OCI-LY7 (cell line): ENCODE measurements at places on chromosomes 7 and 10. TPM values are rescaled to one million over a fixed set of nuclear protein-coding genes. Genes with fewer than 3 reads are reported as not detected.

DNA sequence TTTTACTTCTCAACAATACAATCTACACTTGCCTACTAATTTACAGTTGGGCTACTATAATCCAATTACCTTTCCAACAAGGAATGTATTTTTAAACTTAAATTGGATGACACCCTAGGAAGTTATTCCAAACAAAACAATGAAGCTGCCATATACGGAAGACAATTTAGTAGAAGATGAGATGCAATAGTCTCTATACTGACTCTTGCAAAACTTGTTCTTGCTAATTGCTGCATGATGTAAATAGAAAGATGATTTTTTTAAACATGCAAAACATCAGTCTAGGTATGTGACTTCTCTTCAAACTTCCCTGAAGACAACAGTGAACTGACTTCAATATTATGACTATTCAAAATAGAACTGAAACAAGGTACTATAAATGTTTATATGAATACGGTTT is 17.6 kb downstream of the NT5C3A start:
- DNase-seq, result no peak

GRCh38 chr7:13603016-13603415 is 386.4 kb downstream of the ETV1 start:
- no peak for DNase-seq

GRCh38 chr7:102079140-102080018 is 207.3 kb upstream of the SH2B2 start:
- no peak for DNase-seq

- no peak for DNase-seq
These were observed 61.2 kb downstream of the CDH23 start for GRCh38 chr10:71457908-71458307.

TSPAN12 gene
- not detected in 2 replicates for total RNA-seq

GRCh38 chr10:118793545-118793944 is 38.8 kb upstream of the CACUL1 start:
- DNase-seq, result no peak

RUFY2 gene
- 16.3 and 23.0 TPM in 2 replicates for total RNA-seq

DNA sequence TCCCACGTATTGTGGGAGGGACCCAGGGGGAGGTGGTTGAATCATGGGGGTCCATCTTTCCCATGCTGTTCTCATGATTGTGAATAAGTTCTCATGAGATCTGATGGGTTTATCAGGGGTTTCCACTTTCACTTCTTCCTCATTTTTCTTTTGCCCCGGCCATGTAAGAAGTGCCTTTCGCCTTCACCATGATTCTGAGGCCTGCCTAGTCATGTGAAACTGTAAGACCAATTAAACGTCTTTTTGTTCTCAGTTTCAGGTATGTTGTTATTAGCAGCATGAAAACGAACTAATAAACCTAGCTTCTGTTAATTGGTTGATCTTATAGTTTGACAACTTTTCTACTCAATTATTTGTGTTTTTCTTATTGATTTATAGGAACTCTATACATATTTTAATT is 206.3 kb downstream of the NXPH1 start:
- DNase-seq, result no peak

DNA sequence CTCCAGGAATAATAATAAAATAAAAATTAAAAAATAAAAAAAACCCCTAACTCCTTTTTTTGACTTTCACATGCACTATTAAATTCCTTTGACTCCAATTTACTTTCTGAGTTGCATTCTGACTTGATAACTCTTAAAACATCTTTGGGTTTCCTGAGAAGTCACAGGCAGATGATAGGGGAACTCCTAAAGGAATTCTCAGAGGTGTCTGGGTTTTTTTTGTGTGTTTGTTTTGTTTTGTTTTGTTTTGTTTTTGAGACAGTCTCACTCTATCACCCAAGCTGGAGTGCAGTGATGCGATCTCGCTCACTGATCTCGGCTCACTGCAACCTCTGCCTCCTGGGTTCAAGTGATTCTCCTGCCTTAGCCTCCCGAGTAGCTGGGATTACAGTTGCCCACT is 52.7 kb upstream of the APBB1IP start:
- DNase-seq, result no peak

GJD4 gene
- total RNA-seq, result not detected in 2 replicates

COL13A1 gene
- total RNA-seq, result not detected in 2 replicates

DNA sequence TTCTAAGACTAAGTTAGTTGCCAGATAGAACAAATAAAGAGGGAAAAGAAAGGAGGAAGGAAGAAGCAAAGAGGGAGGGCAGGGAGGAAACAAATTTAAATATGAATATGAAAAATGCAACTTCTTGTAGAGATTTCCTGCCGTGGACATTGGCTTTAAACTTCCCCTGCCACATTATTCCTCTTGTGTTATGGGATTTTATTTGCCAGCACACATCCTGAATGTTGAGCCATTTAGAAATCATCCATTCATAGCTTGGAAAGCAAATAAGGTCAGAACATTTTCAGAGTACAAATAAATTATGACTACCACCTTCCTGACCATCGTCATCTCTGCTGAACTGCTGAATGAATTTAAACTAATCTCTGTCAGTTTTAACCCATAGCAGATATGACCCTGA is 911.9 kb upstream of the LRRN3 start:
- no peak for DNase-seq

GRCh38 chr10:17026686-17027485 is 102.7 kb downstream of the CUBN start:
- no peak for DNase-seq

GRCh38 chr7:116699722-116700120 is 27.7 kb downstream of the MET start:
- DNase-seq, result no peak

TUBAL3 gene
- total RNA-seq, result not detected in 2 replicates

IFIT2 gene
- total RNA-seq, result 0.37 and 0.72 TPM in 2 replicates

- DNase-seq, result peak; percentile 47
These were observed 173.8 kb upstream of the PLXNA4 start for GRCh38 chr7:132750096-132750495.

DNA sequence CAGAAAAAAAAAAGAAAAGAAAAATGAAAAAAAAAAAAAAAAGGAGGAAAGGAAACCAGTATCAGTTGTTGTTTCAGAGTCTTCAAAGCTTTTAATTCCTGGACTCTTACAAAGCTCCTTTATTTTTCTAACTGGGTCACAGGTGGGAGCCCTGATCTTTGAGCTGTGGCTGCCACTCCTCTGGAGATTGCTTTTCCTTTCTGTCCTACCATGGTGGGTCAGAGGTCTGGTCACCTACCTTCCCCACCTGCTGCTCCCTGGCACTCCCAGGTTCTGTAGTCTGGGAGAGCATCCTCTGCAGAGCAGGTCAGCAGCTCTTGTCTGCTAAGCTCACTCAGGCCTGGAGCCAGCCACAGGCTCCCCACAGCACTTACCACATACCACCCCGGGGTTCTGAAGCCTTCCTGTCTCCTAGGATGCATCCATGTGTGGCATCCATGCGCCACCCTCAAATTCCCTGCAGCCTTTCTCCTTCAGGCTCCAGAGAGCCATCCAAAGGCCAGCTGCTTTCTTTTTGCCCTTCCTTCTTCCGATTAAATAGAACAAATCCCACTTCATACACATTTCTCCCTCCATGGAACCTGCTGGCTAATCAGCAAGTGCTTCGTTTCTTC is 73.2 kb upstream of the TPK1 start:
- DNase-seq, result no peak

GRCh38 chr7:106644999-106645398 is 16.0 kb downstream of the CCDC71L start:
- DNase-seq, result peak; percentile 20

- DNase-seq, result peak; percentile 44
These were observed 12.1 kb downstream of the ENTPD1 start for GRCh38 chr10:95767884-95768556.

GRCh38 chr10:48333856-48334255 is 27.4 kb downstream of the MAPK8 start:
- DNase-seq, result no peak

- DNase-seq, result peak; percentile 25
These were observed 291.7 kb upstream of the HABP2 start for GRCh38 chr10:113261161-113261560.

GRCh38 chr7:522071-522950 is 2.7 kb upstream of the PDGFA start:
- DNase-seq, result no peak

DNA sequence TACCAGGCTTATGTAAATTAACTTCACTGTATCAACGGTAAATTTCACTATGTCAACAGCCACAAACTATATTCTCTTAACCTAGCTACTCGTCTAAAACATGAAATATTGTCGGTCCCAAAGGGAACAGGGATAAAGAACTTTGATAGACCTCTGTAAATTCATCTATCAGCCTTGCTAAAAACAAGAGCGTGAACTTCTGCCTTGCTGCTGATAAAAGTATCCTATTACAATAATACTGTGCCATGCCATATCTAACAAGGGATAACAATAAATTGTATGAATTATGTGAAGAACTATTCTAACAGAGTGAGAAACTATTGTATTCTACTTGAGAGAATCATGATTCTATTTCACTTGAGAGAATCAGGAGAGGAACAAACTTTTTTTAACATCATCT is 117.2 kb downstream of the CNOT4 start:
- no peak for DNase-seq

DNA sequence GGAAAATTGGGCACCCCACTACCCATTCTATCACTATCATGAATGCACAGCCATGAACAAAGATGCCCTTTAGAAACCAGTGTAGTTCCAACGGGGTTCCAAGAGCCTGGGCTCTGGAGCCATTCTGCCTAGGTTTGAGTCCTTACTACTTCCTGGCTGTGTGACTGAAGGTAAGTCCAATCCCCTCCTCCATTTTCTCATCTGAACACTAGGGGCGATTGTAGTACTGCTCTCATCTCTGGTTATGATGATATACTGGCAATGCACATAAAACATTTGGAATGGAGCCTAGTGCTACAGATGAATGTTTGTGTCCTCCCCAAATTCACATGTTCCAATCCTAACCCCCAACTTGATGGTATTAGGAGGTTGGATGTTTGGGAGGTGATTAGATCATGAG is 28.1 kb upstream of the CDH23 start:
- peak; percentile 58 for DNase-seq

DNA sequence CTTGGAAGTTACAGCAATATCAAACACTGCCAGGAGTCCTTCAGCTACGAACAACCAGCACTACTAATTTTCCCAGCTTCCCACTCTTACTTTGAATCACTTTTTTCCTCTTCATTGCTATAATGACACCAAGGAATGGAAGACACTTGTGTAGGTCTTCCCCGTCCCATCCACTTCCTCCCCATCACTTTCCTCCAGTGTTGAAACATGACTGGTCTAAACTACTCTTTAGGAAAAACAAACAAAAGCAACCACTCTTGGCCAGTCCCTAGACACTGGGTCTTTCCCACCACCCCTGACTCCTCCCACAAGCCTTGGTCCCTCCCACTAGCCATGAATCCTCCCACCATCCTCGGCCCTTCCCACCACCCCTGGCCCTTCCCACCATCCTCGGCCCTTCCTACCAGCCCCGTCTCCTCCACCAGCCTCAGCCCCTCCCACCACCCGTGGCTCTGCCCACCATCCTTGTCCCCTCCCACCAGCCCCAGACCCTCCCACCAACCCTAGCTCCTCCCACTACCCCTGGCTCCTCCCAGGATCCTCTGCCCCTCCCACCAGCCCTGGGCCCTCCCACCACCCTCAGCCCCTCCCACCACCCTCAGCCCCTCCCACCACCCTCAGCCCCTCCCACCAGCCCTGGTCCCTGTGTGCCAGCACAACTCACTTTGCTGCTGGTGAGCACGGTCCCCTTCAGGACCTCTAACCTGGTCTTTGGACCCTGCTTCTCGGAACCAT is 68.5 kb downstream of the CXCL12 start:
- DNase-seq, result peak; percentile 74

TMEM72 gene
- not detected in 2 replicates for total RNA-seq

PNLIPRP1 gene
- not detected in 2 replicates for total RNA-seq

GRCh38 chr7:159109653-159110035 is 35.0 kb downstream of the VIPR2 start:
- no peak for DNase-seq

GRCh38 chr7:94621120-94621519 is 34.8 kb downstream of the SGCE start:
- no peak for DNase-seq

- no peak for DNase-seq
These were observed 1.0 kb upstream of the NPFFR1 start for GRCh38 chr10:70284542-70285475.

RTKN2 gene
- total RNA-seq, result 12.3 and 15.4 TPM in 2 replicates

DNA sequence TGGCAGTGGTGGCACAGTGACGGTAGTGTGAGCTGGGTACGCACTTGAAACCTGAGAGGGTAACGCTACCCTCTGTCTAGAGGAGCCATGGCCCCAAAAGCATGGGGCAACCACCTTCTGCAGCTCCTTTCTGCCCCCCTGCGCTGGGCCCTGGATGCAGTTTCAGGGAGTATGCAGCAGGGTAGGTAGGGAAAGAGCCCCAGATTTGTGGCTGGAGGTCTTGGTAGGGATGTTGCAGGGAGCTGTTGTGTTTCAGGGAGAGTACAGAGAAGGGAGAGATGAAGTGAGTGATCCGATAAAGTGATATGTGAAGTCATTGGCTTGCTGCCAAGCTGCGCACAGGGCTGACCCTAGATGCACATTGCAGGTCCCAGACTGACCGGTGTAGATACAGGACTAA is 2.7 kb upstream of the PGAM2 start:
- DNase-seq, result no peak

- no peak for DNase-seq
These were observed 715.2 kb downstream of the SUGCT start for GRCh38 chr7:40850017-40850416.

- DNase-seq, result no peak
These were observed 176.5 kb downstream of the PFKFB3 start for GRCh38 chr10:6379015-6379776.
